ENCODE measurements at places on chromosomes 2 and 18.

GRCh38 chr2:45123065-45123464 is 113.8 kb upstream of the SIX2 start:
- DNase-seq = no peak

DNA sequence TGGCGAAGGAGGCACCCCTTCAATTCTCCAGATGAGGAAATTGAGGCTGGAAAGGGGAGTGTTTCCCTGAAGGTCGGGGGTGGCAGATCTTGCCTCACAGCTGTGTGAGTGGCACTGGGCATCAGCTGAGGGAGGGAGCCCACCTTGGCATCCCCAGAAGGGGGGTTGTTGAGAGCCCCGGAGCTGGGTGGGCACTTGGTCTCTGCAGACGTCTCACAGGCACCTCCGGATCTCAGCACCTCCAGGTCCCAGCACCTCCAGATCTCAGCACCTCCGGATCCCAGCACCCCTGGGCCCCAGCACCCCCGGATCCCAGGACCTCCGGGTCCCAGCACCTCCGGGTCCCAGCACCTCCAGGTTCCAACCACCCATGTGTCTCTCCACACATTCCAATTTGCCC is 137.9 kb downstream of the NFATC1 start:
- no peak for DNase-seq

GRCh38 chr2:204114295-204115136 is 178.0 kb downstream of the ICOS start:
- DNase-seq = no peak

DNA sequence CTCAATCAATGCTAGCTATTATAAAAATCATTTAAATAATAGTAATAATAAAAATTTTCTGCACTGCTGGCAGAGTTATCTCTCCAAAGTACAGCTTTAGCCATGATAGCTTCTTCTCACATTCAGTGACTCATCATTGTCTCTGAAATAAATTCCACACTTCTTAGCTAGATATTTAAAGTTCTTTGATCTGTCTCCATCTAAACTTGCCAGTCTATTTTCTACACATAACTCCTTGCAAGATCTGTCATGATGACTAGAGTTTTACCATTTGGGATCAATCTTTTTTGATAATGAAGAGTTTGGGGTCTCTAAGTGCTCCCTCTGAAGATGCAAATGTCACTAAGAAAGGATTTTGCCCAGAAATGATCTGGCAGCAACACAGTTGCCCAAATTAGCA is 155.4 kb upstream of the LHCGR start:
- no peak for DNase-seq

GRCh38 chr2:8488001-8488738 is 193.7 kb upstream of the ID2 start:
- DNase-seq = no peak

All from D721Med (cell line).